ENCODE measurements at places on chromosomes 3 and 15. TPM values are rescaled to one million over a fixed set of nuclear protein-coding genes. Genes with fewer than 3 reads are reported as not detected.

The PDZRN3 gene
- 59.3 TPM for total RNA-seq

DNA sequence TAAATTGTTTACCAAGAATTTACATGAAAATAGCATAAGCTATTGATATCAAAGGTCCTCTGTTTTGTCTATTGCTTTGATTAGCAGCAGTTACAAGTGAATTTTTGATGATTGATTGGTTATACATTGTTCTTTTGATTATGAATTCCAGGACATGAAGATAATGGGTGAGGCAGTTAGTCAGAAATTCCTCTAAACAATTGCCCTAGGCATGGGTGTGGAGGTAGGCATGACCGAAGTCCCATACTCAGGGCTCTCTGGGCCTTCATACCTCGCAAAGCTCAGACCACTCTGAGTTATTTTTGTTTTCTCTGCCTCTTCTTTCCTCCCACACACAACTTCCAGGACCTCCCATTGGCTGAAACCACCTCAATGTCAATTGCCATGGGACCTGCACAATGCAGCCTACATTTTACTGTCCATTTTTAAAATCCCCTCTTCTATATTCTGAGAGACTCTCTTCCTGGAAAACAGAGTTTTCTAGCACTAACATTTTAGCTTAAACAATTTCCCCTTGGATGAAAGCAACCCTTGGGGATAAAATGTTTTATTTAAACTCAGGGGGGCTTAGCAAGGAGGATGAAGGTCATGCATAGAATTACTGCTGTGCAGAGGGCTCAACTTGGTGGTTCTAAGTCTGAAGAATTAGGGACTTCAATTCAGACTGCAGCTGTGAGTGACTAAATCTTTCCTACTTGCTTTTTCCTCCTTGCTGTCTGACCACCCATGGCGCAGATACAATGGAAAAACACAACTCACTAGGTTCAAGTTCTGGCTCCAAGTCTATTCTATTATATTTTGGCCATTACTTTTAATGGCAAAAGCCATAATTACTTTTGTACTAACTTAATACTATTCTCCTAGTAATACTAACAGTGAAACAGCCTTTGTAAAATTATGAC lies 594.8 kb downstream of the NTRK3 start:
- DNase-seq = no peak

The PEX5L gene
- 49.6 TPM for total RNA-seq

DNA sequence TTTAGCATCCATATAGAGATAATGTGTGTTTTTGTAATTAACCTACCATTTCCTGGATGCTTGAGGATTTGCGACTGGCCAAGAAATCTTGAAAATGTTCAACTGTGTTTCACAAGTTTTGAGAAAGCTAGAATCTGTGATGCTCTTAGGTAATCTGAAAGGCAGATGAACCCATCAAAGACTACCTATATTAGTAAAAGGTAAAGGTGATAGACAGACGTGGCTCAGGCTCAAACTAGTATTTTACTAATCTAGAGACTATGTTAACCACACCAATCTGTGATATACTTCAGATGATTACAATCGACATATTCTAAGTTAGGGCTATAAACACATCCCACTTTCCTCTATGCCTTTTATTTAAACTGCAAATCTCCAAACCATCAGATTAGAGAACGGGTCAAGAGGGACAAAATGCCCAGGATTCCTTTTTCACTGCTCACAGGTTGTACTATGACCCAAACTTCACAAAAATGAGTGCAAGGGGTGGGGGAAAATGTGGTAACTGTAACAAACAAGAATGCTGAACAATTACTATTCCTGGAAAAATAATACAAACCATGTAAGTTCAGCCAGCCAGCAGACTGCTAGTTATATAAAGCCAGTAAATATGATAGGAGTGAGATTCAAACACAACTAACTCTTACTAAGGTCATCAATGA lies 295.1 kb downstream of the FOXP1 start:
- no peak for DNase-seq

The FHIT gene
- 3.6 TPM for total RNA-seq

- no peak for DNase-seq
These were observed 1693.9 kb downstream of the SI start for GRCh38 chr3:163384383-163384782.

- no peak for DNase-seq
These were observed 11.5 kb downstream of the NUDT16 start for GRCh38 chr3:131393051-131393450.

- no peak for DNase-seq
These were observed 33.1 kb upstream of the GLCE start for GRCh38 chr15:69127306-69127705.

DNA sequence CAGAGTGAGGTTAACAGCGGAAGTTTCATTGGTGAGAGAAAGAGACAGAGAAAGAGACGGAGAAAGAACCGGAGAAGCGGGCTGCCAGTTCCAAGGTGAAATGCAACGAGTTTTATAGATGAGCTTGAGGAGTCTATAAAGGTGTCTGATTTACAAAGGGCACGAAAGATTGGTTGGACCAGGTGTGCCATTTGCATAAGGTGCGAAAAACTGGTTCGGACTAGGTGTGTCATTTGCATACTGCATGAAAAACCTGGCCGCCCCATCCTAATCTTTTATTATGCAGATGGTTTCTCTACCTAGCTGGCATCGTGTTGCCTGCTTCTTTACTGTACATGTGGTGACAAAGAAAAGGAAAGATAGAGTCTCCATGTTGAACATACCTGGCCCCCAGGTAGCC lies 253.8 kb upstream of the IGF1R start:
- DNase-seq = no peak
